ENCODE measurements at places on chromosomes 3 and 15. TPM values are rescaled to one million over a fixed set of nuclear protein-coding genes. Genes with fewer than 3 reads are reported as not detected.

GRCh38 chr3:79011821-79012529 lies 755.8 kb downstream of the ROBO1 start:
- no peak for DNase-seq

GRCh38 chr3:128623762-128624176 lies 26.8 kb downstream of the RPN1 start:
- no peak for DNase-seq

GRCh38 chr3:72143322-72143721 lies 358.4 kb upstream of the PROK2 start:
- no peak for DNase-seq

DNA sequence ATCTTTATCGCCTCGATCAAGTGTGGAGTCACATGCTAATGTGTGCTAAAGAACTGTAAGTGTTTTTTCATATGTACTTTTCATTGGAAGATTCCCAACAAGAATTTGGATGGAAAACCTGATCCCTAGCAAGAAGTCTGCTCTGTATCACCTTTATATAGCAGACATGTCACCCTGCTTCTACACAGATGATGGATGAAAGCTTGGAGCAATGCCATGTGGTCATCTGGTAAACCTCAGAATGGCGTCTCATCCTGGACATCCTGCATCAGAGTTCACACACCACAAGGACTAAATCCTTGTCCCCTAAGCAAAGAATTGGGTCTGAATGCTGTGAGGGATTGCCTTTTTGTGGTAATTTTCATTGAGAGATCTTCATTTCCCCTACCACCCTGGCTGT lies 42.1 kb upstream of the CTDSPL start:
- peak; percentile 79 for DNase-seq

DNA sequence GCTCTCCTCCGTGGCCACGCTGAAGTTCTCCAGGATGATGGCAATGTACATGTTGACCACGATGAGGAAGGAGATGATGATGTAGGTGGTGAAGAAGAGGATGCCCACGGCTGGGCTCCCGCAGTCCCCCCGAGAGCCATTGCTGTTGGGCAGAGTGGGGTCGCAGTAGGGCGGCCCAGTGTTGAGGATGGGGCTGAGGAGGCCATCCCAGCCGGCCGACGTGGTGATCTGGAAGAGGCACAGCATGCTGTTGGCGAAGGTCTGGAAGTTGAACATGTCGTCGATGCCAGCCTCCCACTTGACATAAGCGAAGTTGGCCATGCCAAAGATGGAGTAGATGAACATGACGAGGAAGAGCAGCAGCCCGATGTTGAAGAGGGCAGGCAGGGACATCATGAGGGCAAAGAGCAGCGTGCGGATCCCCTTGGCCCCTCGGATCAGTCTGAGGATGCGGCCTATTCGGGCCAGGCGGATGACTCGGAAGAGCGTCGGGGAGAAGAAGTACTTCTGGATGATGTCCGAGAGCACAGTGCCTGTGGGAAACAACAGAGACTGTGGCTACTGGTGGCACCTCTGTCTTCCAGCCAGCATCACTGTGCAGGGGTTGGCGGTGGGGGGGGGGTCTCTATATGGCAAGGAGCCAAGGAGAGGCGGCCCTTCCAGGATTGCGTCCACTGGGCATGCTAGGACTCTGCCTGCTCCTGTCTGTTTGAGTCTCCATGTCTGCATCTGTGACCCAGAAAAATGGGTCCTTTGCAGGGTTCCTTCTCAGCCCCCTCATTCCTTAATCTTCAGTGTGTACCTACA lies 55.1 kb downstream of the EXOG start:
- DNase-seq: no peak

- no peak for DNase-seq
Observed at GRCh38 chr3:12882336-12883310, 41.3 kb upstream of the RPL32 start.

GRCh38 chr3:197466586-197467399 lies 89.0 kb downstream of the BDH1 start:
- peak; percentile 57 for DNase-seq

DNA sequence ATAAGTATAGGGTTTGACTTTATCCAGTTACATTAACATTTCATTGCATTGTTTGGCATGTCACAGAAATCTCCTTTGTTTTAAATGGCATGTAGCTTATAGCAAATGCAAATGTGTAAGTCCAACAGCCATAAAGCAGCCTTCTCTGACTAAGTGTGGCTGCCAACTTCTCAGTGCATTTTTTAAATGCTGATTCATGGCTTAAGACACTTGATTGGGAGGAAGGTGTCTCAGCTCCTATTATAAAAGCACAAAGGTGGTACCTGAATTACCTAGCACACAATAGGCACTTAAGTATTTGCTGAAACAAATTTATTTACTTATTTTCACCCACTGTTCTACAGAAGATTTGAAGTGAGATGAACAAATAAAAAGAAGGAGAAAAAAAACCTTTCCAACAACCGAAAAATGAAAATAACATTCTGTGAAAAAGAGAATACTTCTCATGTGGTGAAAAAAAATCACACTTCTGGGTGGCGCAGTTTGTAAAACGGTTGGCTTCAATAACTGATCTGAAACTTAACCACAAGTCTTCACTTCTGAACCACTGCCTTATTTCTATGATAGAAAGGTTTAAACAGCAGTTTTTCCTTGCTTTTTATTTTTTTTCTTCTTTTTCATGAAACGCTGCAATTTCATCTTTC lies 105.5 kb upstream of the ICE2 start:
- no peak for DNase-seq

GRCh38 chr3:160224811-160225175 lies 429 bp upstream of the C3orf80 start:
- DNase-seq: no peak

GRCh38 chr15:39922462-39923092 lies 2.5 kb upstream of the GPR176 start:
- DNase-seq: no peak

DNA sequence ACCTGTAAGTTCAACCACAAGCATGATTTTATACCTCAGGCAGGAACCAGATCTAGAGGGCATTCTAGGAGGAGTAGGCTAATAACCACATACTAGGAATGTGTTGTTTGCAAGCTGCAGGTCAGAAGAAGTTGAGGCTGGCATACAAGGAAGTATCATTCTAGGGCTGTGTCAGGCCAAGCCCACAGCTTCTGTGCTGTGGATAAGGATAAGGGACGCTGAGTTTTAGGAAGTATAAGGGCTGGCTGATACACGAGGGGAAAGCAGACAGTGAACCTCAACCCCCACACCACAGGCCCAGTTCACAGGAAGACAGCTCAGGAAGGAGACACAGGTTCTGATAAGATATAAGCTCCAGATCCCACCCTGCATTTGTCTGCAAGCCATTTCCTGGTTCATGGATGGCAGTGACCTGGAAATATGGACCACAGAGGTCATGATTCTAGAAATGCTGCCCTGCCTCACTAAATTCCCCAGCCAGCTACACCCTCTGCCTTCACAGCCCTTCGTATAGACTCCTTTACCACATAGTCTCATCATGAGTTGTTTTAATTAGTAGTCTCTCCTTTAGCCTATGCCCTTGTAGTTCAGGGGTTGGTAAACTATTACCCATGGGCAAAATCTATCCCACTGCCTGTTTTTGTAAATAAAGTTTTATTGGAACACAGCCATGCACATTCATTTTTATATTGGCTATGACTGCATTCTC lies 260.7 kb downstream of the OPA1 start:
- DNase-seq: no peak

DNA sequence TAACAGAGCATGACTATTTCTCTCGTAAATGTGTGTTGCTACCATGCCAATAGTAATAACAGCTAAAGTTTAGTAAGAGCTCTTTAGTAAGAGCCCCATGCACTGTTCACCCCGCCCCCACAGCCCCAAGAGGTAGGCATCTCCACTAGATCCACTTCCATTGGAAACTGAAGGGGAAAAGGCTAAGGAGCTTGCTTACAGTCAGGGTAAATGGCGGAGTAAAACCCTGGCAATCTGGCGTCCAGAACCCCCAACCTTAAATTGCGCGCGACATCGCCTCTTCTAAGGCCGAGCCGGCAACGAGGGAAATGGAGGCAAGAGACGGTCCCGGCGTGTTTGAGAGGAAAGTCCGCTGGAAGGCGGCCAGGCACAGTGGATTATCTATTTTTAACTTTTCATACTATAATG lies 654 bp upstream of the C3orf38 start:
- DNase-seq: no peak

GRCh38 chr15:63180746-63181145 lies 8.7 kb upstream of the RAB8B start:
- DNase-seq: no peak

DNA sequence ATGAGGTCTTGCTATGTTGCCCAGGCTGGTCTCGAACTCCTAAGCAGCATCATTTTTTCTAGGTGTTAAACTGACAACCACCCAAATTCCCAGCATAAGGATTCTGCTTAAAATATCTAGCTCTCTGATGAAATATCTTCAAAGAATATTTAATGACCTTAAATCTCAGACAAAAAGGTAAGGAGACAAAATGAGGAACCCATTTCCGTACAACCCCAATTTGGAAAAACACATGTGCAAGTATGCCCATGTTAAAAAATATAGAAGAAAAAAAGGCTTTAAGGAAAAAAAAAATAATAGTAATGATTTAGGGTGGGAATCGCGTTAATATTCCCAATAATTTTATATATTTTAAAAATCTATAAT lies 1.4 kb upstream of the SACM1L start:
- no peak for DNase-seq

- no peak for DNase-seq
Observed at GRCh38 chr15:68318931-68319909, 41.7 kb downstream of the FEM1B start.

DNA sequence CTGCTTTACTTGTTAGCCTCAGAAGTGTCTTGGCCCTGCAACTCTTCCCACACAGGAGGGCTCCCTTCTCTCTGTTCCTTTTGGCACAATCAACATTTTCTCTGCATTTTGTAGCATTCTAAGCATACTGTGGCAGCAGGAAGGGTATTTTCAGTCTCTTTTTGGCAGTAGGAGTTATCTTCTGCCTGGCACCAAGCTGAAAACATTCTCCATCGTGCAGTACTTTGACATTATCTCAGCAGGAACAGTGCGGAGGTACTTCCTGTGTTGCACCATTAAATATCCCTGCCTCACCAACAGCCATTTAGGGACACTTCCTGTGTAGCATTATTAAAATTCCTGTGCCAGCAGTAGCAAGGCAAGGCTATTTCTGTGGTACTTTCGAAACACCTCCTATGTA lies 233.2 kb upstream of the SEMA6D start:
- no peak for DNase-seq

- no peak for DNase-seq
Observed at GRCh38 chr3:124700880-124701684, 29.2 kb upstream of the UMPS start.

GRCh38 chr3:79233431-79234060 lies 534.3 kb downstream of the ROBO1 start:
- DNase-seq: no peak

DNA sequence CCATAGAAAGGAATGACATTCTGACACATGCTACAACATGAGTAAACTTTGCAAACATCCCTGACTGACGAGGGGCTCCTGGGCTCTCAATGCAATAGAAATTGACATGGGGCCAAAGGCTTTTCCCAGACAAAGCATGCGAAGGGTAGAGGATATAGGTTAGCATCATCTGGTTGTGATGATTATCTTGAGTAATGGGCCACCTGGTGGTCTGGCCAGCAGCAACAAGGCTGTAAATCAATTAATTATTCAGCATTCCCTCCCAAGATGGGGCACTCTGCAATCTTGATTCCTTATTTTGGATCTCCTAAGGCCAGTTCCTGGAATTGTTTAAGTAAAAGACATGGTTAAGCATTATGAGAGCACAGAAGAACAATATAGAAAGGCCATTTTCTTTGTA lies 99.2 kb downstream of the AGBL1 start:
- DNase-seq: no peak

- DNase-seq: peak; percentile 22
Observed at GRCh38 chr3:118943597-118943996, 91.0 kb downstream of the IGSF11 start.

- DNase-seq: no peak
Observed at GRCh38 chr3:154943981-154944380, 136.1 kb upstream of the MME start.

DNA sequence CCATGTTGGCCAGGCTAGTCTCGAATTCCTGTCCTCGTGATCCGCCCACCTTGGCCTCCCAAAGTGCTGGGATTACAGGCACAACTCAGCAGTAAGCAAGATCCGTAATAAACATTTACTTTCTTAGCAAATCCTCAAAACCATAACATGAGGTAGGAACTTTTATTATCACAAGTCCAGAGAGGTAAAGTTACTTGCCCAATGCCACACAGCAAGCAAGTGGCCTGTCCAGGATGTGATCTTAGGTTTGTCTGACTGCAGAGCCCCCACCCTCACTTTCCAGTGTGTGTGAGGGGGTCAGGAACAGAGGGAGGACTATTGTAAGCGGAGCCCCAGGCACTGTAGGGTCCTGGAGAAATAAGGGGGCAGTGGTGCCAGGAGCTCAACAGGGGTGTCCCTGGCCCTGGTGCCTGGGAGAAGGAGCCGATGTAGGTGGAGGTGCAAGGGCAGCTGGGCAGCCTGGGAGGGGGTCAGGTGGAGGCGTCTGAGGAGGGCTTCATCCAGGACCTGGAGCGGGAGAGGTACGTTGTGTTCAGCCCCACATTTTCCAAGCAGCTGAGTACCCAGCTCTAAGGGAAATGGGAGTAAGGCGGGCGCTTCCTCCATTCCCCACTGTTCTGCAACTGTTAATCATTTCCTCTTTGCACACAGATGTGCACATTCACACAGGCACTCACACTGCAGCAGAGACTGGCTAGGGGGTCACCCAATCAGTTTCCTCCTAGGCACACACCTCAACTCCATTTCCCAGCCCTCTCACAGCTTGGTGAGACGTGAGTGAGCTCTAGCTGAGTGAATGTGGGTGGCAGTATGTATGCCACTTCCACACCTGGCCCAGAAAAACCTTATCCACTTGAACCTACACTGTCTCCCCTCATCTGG lies 5.9 kb downstream of the RPUSD3 start:
- DNase-seq: no peak

- DNase-seq: no peak
Observed at GRCh38 chr3:23550402-23550801, 255.4 kb upstream of the UBE2E1 start.

ITIH1 gene
- total RNA-seq: not detected

ACSBG1 gene
- total RNA-seq: 1.5 TPM

MESP1 gene
- total RNA-seq: 0.31 TPM

FAM81A gene
- 3.0 TPM for total RNA-seq

MEX3B gene
- 9.1 TPM for total RNA-seq

BTD gene
- 19.3 TPM for total RNA-seq

SMCO1 gene
- total RNA-seq: 19.6 TPM

TMEM115 gene
- total RNA-seq: 30.4 TPM

CTSH gene
- total RNA-seq: 43.0 TPM

SMAD6 gene
- total RNA-seq: 9.0 TPM

CGNL1 gene
- total RNA-seq: 20.6 TPM

ALG1L2 gene
- not detected for total RNA-seq

OIP5 gene
- total RNA-seq: 2.9 TPM

GP5 gene
- total RNA-seq: 0.21 TPM

GPR62 gene
- 0.41 TPM for total RNA-seq
